ENCODE measurements at places on chromosomes 16 and 17.

DNA sequence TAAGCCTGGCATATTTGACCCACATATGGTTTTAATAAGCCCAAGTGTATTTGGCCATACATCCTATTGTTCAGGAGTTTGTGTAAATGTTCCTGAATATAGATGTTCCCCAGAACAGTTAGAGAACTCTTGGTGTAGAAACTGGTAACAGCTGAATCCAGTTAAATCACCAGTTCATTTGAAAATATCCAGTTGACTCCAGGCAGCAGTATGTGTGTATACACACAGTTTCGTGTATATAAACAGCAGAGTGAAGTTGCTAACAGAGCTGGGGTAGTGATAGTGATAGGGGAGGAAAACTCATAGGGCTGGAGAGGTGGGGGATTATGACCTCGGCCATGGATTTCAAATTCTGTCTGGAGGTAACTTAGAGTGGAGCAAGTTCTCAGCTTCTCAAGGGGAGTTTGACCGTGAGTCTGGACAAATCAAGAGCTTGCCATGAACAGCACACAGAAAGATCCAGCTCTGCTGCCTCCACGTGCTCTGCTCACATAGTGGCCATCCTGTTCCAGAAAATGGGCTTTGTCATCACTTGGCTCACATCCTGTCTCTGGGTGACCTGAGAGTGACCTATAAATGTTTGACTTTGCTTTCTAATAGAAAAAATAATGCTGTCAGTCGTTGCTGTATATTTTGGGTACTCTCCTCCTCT, 30.6 kb upstream of the MMD start:
- no peak for DNase-seq

- no peak for DNase-seq
These were observed 722 bp upstream of the SLC38A10 start for GRCh38 chr17:81295676-81296381.

GRCh38 chr17:3026125-3026855, 37.1 kb downstream of the OR1D5 start:
- no peak for DNase-seq

GRCh38 chr17:43760254-43760852, 1.8 kb upstream of the SOST start:
- peak; percentile 81 for DNase-seq

Data from fibroblast of skin of left quadriceps (primary cell).